Kidney glomerular epithelial cell (primary cell): ENCODE measurements at places on chromosomes 7 and 10.

DNA sequence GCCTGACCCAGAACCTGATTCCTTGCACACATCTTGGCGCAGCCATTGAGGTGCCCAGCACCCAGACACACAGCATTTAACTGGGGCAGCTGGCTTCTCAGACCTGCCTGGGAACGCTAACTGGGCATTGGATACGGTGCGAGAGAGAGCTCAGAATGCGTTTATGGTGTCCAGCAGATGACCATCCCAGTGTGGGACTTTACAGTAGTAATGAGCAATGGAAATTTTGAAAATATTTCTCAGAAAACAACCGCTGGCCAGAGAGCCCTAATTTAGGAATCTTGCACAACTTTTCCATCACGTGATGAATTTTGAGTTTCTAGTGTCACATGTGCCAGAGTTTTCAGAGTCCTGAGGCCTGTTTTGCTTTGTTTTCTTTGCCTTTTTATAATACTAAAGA, 78.2 kb upstream of the SEC61G start:
- DNase-seq = no peak

DNA sequence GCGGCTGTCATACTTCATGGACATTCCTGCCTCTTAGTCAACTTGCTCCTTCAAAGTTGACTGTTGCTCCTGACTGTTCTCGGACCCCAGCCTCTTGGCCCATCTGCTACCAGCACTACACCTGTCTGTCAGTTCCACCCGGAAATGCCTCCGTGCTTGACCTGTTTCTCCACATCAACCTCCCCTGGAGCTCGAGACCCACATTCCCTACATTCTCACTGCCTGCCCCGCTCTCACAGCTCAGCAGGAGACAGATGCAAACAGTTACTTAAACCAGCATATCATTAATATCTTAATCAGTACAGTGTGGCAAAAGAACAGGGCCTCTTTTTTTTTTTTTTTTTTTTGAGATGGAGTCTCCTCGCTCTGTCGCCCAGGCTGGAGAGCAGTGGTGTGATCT, 174.3 kb downstream of the NRP1 start:
- DNase-seq = peak; percentile 81

DNA sequence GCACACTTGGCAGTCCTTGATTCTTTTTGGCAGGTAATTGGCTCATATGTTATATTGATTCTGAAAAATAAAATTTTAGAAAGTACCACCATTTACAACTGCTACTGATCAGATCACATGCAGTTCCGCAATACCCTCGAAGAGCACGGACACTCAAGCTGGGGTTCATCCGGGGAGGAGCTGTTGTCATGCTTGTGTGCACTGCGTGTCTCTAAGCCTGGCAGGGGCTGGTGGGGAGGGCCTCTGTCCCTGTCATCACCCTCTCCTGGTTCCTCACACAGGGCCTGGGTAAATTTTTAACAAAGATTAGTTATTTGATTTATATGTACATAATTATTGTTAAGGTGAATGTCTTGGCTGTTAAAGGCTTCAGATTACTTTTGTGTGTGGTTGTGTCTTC, 45.2 kb downstream of the TRRAP start:
- no peak for DNase-seq

DNA sequence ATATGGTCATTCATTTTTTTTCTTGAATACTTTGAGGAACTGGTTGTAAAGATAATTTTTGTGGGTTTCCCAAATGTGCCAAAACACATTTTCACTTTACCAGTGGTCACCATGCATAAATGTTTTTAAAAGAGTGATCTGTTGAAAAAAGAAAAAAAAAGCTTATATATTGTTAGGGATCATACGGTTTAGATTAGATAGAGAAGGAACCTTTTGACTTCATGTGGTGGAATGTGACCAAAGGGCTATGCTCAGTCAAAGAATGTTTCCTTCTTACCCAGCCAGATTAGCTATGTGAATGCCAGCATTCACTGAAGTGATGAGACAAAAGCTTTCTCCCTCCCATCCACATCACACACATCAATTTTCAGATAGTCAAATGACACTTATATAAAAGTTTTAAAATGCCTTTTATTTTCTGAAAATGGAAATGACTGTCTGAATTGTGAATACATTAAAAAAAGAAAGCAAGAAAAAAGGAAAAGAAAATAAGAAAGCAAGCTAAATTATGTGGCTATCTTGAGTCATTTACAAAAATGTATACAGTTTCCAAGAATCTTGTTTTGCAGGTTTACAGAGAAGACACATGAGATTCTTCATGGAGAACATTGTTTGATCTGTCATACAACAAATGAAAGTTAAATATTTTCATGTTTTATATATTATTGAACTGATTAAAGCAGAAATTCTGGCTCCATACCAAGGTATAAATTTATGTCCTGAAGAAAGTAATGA, 8.6 kb upstream of the CPED1 start:
- no peak for DNase-seq

DNA sequence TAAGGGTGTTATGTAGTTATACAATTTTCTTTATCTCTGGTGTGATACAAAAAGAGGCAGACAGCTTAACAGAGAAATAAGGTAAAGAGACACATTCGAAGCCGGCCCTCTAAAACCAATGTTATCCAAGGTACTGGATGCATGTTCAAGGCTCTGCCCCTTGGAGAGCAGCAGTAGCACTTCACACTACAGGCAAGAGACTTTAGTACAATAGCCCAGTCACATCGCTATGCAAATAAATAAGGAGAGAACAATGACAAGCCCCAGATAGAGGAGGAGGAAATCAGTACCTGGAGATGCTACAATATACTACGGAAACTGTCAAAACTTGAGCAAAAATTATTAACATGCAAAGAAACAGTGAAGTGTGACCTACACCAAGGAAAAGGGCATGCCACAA, 111.1 kb downstream of the ITGB1 start:
- no peak for DNase-seq

- peak; percentile 53 for DNase-seq
Observed at GRCh38 chr10:25083546-25084111, 67.2 kb downstream of the THNSL1 start.

- no peak for DNase-seq
Observed at GRCh38 chr7:158814637-158815036, 14.7 kb downstream of the ESYT2 start.

DNA sequence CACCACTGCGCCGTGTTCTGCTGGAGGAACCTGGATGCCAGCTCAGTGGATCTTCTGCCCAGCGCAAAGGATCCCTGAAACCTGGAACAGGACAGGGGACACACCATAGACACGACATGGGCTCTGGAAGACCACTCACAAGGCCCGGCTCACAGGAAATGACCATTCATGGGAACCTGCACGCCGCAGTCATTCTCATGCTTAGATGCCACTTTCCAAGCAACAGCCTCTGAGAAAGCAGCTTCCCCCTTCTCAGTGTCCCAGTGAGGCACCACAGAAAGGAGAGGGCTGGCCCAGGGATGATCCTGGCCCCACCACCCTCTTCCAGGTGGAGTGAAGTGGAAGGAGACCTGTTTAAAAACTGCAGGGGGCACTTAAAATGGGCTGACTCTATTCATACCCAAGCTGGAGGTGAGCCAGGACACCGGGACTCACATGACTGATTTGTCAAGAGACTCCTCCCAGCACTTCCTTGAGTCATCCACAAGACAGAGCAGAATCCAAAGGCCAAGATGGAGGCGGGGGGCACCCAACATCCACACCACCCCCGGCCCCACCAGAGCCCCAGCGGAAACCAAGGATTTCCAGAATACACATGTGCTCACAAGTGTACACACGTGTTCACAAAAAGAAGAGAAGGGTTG, 11.2 kb downstream of the CTBP2 start:
- peak; percentile 78 for DNase-seq

DNA sequence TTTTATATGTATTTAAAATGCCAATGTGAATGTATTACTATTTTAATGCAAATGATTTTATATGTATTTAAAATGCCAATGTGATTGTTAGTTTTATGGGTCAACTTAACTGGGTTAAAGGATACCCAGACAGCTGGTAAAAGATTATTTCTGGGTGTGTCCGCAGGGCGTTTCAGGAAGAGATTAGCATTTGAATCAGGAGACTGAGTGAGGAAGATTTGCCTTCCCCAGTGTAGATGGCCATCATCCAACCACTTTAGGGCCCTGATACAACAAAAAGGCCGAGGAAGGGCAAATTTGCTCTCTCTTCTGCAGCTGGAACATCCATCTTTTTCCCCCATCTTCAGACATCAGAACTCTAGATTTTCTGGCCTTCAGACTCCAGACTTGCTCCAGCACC, 116.2 kb downstream of the BAMBI start:
- no peak for DNase-seq

- peak; percentile 85 for DNase-seq
Observed at GRCh38 chr10:53697038-53697437, 924.5 kb upstream of the MBL2 start.

- DNase-seq = no peak
Observed at GRCh38 chr7:94130716-94131115, 126.6 kb upstream of the BET1 start.

- DNase-seq = no peak
Observed at GRCh38 chr7:826230-826917, 5.9 kb upstream of the SUN1 start.

GRCh38 chr7:783556-784490, 48.5 kb upstream of the SUN1 start:
- DNase-seq = no peak

GRCh38 chr7:157487046-157487770, 150.4 kb downstream of the DNAJB6 start:
- DNase-seq = no peak

GRCh38 chr10:44033008-44033407, 351.9 kb downstream of the CXCL12 start:
- peak; percentile 66 for DNase-seq

GRCh38 chr10:21196822-21197395, 299.8 kb upstream of the NEBL start:
- no peak for DNase-seq

GRCh38 chr7:85030893-85031292, 156.0 kb downstream of the SEMA3D start:
- DNase-seq = peak; percentile 41

- no peak for DNase-seq
Observed at GRCh38 chr10:53403688-53404087, 631.1 kb upstream of the MBL2 start.

GRCh38 chr7:75639071-75639885, 99.5 kb downstream of the HIP1 start:
- no peak for DNase-seq
